ENCODE measurements at places on chromosomes 6 and 20.
A peak's percentile ranks its signal among the peaks of the same experiment; 100 is the strongest.

DNA sequence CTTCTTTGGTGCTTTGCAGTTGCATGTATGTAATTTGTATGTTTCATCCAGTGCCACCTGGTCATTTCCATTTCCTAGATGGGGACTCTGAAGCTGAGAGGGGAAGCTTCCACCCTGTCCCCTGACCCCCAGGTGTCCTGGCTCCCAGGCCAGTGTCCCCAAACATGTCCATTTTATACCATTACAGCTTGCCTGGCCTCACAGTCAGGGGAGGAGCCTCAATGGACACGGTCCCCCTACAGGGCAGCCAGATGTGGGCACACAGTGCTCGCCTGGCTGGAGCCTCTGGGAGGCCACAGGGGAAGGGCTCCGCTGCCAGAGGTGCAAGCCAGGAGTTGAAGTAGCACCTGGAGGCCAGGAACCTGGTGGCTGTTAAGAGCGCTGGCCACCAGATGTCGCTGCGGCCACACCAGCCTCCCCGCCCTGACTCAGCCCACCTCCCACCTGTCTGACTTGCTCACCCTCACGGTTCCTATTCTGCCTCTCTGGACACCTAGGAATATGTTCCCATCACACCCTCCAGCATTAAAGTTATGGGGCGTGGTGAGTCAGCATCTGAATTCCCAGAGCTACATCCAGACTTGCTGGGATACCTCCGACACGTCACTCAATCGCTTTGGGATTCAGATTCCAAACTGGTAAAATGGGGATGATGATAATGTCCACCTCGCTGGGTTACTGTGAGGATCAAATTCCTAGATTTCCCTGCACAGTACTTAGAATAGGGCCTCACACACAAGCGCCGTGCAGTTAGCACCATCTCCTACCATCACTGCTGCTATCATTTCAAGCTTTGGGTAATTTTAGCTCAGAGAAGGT, 107.4 kb downstream of the SULF2 start:
- DNase-seq, result no peak

- DNase-seq, result no peak
Observed at GRCh38 chr20:51488331-51488730, 54.2 kb downstream of the NFATC2 start.

GRCh38 chr6:119116712-119117281, 38.3 kb upstream of the FAM184A start:
- DNase-seq, result no peak

DNA sequence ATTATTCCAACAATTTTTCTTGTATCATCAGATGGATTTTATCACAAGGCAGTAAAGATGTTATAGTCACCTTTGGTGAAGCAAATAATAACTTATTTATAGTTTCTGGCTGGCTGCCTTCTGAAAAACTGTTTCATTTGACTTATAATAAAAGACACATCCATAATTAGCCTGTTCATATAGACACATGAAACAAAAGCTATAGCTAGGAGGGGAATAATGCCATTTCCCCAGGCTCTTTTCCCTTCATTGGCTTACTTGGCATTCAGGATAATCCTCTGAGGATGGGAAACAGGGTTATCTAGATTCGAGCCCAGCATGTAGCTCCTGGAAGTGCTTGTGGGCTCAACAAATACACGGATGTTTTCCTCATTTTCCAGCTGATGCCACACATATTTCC, 17.5 kb downstream of the MMP24 start:
- no peak for DNase-seq

DNA sequence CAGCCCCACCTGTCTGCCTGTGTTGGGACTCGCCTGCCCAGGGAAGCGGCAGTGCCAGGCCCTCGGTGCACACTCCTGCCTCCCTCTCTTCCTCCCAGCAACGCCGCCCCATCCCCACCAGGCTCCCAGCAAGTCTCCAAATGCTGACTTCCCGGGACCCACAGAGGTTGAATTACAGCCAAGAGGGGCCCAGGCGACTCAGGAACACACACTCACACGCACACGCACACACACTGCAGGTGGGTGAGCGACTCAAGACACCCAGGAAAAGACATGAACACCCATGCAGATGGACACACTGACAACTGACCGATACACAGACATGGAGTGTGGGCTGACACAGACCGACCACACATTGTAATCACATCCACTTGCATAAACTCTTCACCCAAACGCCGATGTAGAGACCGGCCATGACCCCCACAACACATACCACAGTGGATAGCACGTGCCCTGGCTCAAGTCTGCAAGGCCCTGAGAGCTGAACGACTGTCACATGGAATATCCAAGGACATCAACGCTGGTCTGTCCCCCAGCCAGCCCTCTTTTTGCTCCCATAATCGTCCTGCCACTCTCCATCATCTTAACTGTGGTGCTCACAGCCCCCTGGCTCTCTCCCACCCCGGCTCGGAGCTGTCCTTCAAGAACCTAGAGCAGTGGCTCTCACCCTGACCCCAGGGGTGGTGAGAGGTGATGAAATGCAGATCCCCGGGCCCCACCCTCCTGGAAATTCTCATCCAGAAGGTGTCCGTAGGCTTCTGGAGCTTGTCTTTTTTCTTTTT, 470 bp upstream of the FAM83C start:
- no peak for DNase-seq

DNA sequence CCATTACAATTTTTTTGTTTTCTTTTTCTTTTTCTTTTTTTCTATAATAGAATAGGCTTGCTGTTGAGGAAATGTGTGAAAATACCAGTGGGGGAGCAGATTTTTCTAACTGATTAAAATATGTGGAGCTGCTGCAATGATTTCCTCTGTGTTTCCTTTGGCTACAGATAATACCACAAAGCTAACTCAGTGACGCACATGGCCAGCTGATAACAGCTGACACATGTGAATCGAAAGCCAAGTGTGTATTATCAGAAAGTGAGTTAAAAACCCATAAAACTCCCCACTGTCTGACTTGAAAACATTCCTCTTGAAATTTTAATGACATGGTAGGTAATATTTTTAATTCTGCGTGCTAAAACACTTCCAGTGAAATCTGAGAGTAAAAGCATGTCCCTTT, 70.8 kb upstream of the AHI1 start:
- peak; percentile 78 for DNase-seq

DNA sequence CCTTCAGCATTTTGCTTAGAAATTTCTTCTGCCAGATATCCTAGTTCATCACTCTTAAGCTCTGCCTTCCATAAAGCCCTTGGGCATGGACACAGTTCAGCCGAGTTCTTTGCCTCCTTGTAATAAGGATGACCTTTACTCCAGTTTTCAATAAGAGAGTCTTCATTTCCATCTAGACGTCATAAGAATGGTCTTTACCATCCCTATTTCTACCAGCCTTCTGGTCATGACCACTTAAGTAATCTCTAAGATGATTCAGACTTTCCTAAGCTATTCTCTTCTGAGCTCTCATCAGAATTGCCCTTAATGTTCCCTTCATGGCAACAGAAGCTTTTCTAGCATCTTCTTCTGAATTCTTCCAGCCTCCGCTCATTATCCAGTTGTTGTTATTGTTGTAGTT, 126.1 kb downstream of the TFAP2C start:
- no peak for DNase-seq

GRCh38 chr6:43101497-43101896, 25.4 kb downstream of the PTK7 start:
- no peak for DNase-seq

- no peak for DNase-seq
Observed at GRCh38 chr20:56690531-56691175, 61.5 kb downstream of the TFAP2C start.

DNA sequence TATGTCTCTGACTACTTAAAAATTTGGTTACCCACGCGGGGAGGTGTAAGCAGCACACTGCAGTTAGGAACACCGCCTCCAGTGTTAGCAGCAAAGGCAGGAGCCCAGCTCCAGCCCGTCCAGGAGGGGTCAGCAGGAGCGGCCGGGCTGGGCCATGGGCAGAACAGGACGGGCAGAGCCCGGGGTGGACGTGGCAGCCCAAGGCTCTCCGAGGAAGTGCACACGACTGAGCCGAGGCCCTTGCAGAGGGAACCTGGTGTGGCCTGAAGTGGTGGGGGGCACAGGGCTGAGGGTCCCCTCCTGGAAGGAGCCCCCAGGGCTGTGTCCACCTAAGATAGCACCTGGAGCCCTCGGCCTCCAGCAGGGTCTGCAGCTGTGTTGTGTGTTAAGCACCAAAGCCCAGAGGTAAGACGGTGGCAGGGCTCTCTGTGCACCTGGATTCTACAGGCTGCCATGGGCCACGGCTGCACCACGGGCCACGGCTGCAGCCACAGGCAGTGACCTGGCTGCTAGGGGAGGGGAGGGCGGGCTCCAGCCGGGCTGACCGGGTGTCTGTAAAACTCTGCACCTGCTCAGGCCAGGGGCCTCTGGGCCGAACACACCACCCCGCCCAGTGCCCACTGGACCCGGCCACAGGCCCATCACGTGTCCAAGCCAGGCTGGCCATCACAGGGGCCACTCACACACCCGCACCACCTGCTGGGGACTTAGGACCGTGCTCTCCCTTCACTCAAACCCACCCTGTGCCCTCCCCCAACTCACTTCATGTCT, 6.6 kb downstream of the SLC2A4RG start:
- DNase-seq, result no peak

- DNase-seq, result no peak
Observed at GRCh38 chr6:16346831-16347230, 108.4 kb downstream of the GMPR start.

DNA sequence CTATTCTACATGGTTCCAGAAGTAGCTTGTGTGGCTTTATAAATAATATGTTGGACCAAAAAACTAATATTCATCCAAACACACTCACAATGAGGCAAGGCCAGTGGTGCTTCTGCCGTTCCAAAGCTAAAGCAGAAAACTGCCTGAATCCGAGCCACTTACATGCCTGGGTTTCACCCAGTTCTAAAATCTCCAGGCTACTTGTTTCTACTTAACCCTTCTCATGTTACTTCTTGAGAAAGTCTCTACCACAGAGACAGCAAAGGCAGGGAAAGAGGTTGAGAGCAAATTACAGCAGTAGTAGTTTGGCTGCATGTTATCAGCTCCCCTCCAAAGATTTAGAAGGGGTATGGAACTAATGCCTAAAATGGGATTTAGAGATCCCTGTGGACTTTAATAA, 62.0 kb downstream of the FAXC start:
- no peak for DNase-seq

DNA sequence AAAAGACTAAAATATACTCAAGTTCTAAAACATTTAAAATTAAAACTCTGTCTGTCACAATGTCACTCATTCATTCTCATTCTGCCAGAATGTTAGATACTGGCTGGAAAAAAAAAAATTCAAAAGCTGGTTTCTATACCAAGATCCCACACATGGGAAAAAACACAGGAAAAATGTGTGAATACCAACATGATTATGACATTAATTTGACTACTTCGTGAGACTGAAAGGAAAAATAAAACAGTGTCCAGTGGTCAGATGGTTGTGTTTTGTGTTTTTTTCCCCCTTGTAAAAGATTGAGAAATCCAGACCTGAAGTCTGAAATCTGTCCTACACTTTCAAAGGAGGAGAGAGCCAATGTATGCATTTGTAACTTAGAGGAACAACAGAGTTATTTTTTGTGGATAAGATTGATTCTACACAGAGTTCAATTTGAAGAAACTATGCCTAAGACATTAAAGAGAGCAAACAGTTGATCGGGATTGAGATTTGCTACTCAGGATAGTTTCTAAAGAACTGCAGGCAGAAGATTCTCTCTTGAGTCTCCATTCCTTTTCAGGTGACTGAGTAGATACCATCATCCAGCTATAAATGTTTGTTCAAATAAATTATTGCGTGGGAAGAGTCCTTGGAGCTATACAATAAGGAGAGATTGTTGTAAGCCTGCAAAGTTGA, 39.2 kb upstream of the TXLNB start:
- no peak for DNase-seq

DNA sequence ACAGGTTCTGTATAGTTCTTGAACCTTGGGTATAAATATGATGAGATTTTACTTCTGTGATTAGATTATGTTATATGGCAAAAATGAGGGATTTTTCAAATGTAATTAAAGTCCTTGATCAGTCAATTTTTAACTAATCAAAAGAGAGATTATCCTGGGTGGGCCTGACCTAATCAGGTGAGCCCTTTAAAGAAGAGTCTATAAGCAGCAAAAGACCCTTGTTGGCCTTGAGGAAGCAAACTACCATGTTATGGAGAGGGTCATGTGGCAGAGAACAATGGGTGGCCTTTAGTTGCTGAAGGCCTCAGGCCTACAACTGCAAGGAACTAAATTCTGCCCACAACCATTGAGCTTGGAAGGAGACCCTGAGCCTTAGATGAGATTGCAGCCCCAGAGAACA, 102.5 kb upstream of the RIPOR2 start:
- DNase-seq, result no peak

- no peak for DNase-seq
Observed at GRCh38 chr6:6221787-6222535, 98.5 kb downstream of the F13A1 start.

DNA sequence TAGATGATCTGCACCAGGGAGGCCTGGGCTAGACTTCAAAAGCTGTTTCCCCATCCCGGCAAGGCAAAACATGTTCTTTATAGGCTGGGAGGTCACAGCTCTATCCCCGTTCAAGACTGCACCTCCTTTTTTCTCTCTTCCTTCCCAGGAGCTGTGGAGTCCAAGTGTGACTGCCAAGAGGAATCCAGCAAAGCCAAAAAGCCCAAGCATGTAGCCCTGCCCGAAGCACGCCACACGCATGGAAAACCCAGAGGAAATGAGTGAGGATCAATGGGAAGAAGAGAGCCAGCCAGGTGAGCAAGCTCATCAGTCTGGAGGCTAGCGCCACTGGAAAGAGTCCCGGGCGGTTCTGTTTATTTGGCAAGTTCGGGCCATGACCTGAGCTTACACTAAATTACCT, 240.4 kb downstream of the PRL start:
- DNase-seq, result no peak

DNA sequence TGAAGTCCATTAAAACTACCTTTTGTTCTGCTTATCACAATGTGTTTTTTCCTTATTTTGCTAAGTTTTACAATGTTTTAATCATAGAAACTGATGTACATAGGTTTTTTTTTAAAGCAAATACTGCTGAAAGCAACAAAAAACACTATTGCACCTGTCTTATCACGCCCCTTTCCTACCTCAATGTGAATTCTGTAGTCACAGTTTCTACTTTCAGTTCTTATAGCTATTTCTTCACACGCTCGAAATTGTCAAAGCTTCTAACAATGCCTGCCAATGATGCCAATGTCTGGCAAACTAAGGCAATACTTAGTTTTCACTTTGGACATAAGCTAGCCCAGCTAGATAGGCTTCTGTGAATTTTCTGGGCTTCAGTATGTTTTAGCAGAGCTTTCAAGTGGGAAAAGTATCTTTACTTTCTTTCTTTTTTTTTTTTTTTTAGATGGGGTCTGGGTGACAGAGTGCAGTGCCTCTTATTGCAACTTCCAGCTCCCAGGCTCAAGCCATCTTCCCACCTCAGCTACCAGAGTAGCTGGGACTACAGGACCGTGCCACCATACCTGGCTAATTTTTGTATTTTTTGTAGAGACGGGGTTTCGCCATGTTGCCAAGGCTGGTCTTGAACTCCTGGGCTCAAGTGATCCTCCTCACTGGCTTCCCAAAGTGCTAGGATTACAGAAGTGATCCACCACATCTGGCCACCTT, 85.5 kb upstream of the HTR1B start:
- DNase-seq, result no peak

GRCh38 chr6:12927746-12928145, 211.2 kb downstream of the PHACTR1 start:
- DNase-seq, result no peak

All from fibroblast of skin of left biceps (primary cell).